Left renal pelvis (tissue), 4 donors: ENCODE measurements at places on chromosomes 2 and 18.

GRCh38 chr18:77255426-77256105 lies 5.9 kb downstream of the GALR1 start:
- no peak for DNase-seq

DNA sequence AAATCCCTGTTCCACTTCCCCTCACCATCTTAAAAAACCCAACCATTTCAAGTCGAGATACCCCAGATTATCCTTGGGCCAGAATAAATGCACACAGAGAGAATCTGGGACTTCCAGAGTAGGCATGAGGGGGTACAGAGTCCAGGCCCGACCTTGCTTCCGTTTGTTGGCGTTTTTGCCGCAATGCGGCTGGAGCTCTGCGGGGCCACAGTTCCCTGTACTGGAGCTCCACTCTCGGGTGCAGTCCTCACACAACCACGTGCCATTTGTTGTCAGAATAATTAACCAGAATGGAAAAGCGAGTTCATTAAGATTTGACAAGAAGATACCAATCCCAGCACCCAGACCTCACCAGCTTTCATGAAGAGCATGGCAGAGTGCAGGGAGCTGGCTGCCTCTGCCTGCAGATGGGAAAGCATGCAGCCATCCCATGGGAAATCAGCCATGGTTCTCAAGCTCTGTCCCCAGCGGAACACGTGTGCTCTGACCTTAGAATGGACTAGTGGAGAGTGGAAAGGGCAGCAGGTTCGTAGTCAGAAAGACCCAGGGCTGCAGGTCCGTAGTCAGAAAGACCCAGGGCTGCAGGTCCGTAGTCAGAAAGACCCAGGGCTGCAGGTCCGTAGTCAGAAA lies 472.8 kb downstream of the EIPR1 start:
- no peak for DNase-seq

- DNase-seq: no peak
Observed at GRCh38 chr2:186887107-186888090, 38.4 kb upstream of the ZSWIM2 start.

GRCh38 chr2:141767691-141768090 lies 363.1 kb downstream of the LRP1B start:
- DNase-seq: no peak
